Activated T-helper 2 cell treated with anti-CD3 and anti-CD28 coated beads, Interferon-gamma antibody, Interleukin-2, Interleukin-4, amounts not matched to agents 10 μg/mL and 5 μg/mL and 100 μg/mL, durations not matched to agents 14 hours and 24 hours and 36 hours (primary cell): ENCODE measurements at places on chromosomes 3 and 15. TPM values are rescaled to one million over a fixed set of nuclear protein-coding genes. Genes with fewer than 3 reads are reported as not detected.

The SELENOT gene
- total RNA-seq, result 119 and 121 TPM in 2 replicates

DNA sequence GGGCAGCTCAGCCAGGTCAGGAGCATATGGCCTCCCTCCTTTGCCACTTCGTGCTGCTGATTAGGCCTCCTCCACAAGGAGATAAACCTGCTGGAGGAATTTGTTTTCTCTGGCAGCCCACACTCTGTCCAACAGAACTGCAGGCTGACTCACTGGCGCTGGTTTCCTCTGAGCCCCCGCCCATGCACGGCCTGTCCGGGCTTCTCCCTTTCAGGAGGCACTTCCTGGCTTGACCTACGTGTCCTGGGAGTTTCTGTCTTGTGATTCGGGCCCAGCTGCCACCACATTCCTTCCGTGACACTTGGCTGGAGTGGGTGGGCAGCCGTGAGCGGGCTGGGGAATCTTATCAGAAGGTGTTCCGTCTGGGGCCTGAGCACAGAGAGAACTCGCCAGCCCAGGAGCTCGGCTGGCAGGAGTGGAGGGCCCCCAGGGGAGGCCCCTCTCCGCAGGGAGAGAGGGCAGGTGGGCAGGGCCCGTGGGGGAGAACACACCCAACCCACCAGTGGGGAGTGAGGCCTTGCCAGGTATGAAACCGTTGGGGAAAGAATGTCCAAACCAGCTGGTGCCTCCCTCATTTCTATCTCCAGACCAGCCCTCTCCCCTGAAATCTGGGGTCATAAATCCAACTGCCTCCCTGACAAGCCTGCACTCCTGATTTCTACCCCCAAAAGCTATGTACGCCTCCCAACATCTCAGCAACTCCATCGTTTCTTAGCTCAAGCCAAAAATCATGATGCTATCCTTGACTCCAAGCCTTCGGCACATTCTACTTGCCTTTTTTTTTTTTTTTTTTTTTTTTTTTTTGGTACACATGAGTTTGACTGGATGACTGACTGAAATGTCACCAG lies 110.6 kb upstream of the MEF2A start:
- H3K36me3 ChIP-seq, result no peaks in the 10 kb centered on the region
- no peak for DNase-seq
- peaks cover 2% of the 10 kb centered on the region for H3K27me3 ChIP-seq
- H3K4me1 ChIP-seq, result peaks cover 36% of the 10 kb centered on the region

DNA sequence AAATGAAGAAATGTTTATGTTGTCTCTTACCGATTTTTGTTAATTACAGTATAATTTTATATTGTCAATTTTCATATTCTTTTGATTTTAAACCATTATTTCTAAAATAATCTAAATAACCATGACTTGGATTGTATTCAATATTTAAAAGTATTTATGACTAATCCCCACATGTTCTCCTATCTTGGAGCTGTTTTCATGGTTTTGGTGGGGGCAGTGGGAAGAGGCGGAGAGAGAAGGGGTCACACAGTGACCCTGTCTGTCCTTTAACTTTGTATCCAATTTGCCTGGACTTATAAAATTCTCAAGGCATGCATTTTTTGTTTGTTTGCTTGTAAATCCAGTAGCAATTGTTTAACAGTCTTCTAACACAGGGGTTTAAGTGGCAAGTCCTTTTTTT lies 407.4 kb downstream of the NTRK3 start:
- no peak overlapping the region for H3K4me3 ChIP-seq
- DNase-seq, result no peak
- no peaks in the 10 kb centered on the region for H3K27me3 ChIP-seq
- no peaks in the 10 kb centered on the region for H3K36me3 ChIP-seq

- no peak for DNase-seq
- no peaks in the 10 kb centered on the region for H3K4me1 ChIP-seq
- peaks cover 5% of the 10 kb centered on the region for H3K27me3 ChIP-seq
- H3K36me3 ChIP-seq, result no peaks in the 10 kb centered on the region
- H3K27ac ChIP-seq, result no peak overlapping the region
Observed at GRCh38 chr15:92268900-92269299, 124.8 kb upstream of the ST8SIA2 start.

GRCh38 chr15:65323071-65323511 lies 18.6 kb downstream of the RNU5B-1 start:
- no peaks in the 10 kb centered on the region for H3K4me1 ChIP-seq
- peaks cover 14% of the 10 kb centered on the region for H3K27me3 ChIP-seq
- no peaks in the 10 kb centered on the region for H3K36me3 ChIP-seq
- H3K27ac ChIP-seq, result no peak overlapping the region

- DNase-seq, result no peak
- peaks cover 6% of the 10 kb centered on the region for H3K27me3 ChIP-seq
- no peaks in the 10 kb centered on the region for H3K36me3 ChIP-seq
- H3K27ac ChIP-seq, result no peak overlapping the region
- H3K4me1 ChIP-seq, result no peaks in the 10 kb centered on the region
- H3K4me3 ChIP-seq, result no peak overlapping the region
Observed at GRCh38 chr3:43206105-43206504, 80.2 kb upstream of the SNRK start.
